ENCODE measurements at places on chromosomes 6 and 20.

- no peak for DNase-seq
Measured at GRCh38 chr6:133248241-133249001, 7.3 kb downstream of the EYA4 start.

- no peak for DNase-seq
Measured at GRCh38 chr6:158048589-158048988, 66.9 kb downstream of the SYNJ2 start.

DNA sequence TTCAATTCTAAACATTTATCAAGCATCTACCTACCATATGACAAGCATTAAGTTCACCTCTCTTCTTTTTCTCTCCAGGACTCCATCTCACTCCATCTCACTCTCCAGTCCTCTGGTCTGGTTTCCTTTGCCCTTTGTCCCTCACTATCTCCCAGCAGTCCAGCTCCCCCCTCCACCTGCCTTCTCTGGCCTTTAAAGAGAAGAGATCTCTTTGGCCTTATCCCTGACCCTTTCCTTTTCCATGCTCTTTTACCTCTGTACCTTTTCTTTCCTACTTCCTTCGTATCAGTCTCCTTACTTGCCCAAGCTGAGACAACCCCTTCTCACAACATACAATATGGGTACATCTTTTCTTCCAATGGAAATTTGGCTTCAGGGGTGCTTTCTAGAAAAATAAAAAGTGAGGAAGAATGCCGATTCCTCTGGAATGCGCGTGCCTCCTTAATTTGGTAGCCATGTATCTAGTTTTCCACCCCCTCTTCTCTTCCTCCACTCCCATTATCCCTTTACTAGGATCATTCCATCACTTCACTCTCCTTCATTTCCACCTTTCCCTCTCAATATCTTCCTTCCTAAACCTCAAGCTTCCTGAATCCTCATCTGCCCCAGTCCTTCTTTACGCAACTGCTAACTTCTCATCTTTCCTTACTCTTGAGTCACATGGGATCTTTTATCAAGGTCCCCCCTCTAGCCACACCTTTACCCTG is 745 bp upstream of the AGPAT1 start:
- DNase-seq, result no peak

- DNase-seq, result no peak
Measured at GRCh38 chr6:69880601-69881000, 14.2 kb downstream of the COL19A1 start.

- DNase-seq, result no peak
Measured at GRCh38 chr6:81487489-81487888, 265.0 kb downstream of the TENT5A start.

DNA sequence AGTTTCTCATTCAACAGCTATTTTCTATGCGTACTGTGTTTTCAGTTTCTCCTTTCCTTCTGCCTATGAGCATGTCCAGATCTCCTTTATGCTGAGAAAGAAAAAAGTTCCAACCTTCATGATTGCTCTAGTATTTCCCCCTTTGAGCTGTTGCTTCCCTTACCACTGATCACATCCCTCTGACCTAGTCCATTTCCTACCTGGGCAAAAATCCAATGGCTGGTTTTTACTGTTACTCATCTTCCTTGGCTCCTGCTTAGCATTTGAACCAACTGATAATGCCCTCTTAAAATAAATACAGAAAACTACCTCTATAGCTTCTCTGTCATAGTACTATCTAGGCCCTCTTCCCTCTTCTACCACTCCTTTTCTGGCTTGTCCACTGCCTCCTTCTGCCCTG is 6.0 kb downstream of the RFX6 start:
- no peak for DNase-seq

- no peak for DNase-seq
Measured at GRCh38 chr6:130620338-130620781, 206.8 kb upstream of the SMLR1 start.

DNA sequence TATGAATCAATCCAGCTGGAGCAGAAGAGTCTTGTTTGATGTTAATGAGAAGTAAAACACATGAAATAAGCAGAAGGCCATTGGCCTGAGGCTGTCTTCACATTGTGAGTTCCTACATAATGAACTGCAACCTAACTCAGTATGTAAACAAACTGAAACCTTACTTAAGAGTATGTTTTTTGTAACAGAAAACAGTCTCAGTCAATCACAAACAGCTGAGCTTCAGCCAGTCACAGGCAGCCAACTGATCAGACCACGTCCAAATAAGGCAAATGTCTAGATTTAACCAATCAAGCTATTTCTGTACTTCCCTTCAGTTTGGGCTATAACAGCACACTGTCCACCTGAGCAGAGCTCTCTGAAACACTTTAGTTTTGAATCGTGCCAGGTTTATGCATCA is 234.7 kb downstream of the TRDN start:
- no peak for DNase-seq

- DNase-seq, result no peak
Measured at GRCh38 chr6:2899596-2899995, 3.5 kb downstream of the SERPINB9 start.

GRCh38 chr6:14921878-14922671 is 323.8 kb upstream of the JARID2 start:
- no peak for DNase-seq

DNA sequence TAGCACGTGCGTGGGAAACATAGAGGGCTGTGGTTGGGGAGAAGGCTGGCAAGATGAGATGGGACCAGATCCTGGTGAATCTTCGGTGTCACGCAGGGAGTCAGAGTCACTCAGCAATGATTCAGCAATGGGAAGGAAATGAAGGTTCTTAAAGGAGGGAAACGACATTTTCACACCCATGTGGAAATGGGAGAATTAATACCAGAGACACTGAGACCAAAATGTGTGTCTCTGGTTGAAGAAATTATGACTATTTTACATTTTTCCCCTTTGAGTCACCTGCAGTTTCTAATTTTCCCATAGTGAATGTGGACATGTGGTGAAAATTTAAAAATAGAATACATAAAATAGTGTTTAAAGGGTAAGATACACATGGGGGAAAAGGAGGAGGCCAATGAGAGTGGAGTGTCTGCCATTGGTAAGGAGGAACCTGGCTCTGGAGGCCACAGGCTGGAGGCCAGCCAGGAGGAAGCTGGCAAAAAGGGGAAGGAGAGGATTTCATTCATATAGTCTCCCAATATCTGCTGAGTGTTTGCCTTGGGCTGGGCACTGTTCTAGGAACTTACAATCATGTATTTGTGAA is 17.5 kb downstream of the NRN1 start:
- no peak for DNase-seq

GRCh38 chr6:161359618-161359945 is 85.7 kb upstream of the AGPAT4 start:
- no peak for DNase-seq

DNA sequence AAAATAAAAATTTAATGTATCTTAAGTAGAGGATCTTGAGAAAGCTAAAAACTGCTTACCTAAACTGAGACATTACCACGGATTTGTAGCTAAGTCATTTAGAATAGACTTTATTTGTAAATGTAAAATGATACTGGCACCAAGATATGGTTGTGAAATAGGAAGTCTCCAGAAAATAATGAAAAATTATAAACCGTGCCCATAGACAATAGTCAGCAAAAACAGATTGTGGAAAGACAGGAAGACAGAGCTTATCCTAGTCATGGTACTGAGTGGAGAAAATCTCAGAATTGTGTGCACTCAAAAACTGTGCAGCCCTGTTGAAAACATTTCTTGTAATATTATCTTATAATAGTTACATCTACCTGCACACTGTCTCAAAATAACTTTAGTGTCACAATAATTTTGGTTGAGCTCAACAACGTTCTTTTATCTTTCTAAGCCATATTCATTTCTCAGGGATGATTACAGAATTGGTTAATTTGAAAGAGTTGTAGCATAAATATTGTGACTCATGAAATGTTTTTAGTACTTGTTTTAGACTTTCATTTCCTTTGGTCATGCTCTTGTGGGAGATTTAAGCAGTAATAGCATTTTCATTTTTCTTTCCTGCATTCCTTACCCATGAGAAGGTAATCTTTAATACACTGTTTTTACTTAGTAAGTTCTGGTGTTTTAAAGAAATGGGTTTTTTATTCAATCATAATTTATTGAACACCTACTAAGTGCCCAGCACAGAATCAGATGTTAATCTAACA is 174.5 kb downstream of the SOX4 start:
- no peak for DNase-seq

DNA sequence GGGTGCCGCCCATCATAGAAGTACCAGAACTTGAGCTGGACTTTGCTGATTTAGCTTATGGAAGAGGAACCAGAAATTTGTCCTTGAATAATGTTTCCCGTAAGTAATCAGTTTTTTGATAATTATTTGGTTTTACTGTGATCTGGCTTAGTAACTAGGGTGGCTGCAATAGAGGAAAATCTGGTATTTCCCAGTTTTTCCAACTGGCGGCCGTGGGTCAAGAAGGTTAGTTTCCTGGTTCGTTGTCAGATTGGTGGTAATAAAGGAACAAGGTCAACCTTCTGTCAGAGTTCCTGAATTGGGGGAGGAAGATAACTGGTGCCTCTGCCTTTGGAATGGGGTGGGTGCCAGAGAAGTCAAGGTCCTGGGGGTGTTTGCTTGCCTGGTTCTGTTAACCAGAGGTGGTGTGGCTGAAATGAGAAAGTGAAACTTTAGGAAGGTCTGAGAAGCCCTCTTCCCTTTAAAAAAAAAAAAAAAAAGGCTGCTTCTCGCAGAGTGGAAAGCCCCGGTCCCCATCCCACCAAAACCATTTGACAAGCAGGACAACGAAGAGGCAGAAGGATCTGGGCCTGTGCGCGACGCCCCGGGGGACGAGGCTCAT is at the start of gene CALHM6:
CALHM6 (plus strand) TSS at position 45 of the 601 bp plus-strand sequence; CDS start at position 600, 555 bp downstream.
- no peak for DNase-seq

DNA sequence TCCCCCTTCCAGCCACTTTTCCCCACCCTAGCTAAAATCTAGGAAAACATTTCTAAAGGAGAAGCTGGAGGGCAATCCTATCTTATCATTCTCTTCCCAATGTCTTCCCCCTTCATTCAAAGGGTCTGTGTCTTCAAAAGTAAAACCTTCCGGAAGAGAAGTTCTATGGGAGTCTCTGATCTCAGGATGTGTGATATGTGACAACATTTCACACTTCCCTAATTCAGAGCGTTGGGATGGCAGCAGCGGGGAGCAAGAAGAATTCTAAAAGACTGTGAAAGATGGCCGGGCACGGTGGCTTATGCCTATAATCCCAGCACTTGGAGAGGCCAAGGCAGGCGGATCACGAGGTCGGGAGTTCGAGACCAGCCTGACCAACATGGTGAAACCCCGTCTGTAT is 65.4 kb upstream of the AKIRIN2 start:
- DNase-seq, result no peak

DNA sequence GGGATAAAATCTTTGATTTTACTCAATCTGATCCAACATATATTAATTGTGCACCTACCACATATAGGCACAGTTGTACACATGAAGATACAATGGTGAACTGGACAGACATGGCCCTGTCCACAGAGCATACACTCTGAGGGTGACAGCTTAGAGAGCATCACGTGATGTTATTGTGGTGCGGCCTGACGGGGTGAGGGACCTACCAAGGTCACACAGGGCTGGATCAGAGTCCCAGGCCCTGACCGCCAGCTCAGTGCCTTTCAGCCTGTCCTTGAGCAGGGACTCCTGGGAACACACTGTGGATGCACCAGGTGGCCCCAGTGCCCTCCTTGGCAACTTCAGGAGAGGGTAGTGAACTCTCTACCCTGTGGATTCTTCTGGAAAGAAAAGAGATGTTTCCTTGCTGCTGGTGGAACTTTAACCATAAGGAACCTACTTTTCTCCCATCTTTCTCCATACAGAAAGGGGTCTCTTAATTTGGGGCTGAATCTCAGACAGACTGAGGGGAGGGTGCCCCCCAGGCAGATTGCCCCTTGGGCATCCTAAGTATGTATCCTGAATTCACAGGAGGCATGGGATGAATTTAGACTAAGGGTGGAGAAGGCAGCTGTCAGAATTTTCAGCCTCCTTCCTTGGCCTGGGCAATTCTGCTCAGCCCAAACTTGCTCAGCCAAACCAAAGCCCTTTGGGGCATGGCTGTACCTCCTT is 26.5 kb downstream of the PCK1 start:
- no peak for DNase-seq

DNA sequence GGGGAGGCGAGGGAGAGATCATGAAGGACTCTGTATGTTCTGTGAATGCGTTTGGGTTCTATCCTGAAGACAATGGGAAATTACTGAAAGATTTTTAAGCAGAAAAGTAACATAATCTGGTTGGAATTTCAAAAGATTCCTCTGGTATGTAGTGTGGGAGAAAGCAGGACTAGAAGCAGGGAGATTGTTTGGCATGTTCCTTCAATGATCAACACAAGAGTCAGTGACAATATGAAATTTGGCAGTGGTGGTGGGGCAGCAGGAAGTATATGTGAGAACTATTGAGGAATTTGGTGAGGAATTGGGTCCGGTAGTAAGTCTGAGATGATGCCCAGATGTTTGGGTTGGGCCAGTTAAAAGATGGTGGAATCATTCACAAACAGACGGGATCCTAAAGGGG is 348.7 kb downstream of the CD83 start:
- no peak for DNase-seq

DNA sequence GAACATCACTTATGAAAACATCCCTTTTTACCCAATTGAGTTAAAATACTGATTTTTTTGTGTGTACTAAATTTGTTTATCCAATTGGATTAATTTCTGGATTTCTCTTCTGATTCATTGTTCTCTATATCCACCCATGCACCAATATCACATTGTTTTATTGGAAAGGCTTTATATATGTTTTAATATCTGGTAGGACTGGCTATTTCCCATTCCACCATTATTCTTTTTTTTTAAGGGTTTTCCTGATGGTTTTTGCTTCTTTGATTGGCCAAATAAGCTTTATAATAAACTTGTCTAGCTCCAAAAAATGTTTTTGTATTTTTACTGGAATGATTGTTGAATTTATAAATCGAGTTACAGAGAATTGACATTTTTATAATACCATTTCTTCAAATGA is 59.4 kb upstream of the DOK5 start:
- DNase-seq, result no peak

- DNase-seq, result no peak
Measured at GRCh38 chr6:87830907-87831306, 128.9 kb upstream of the AKIRIN2 start.

GRCh38 chr6:126672649-126673048 is 332.7 kb downstream of the CENPW start:
- no peak for DNase-seq

All from NCI-H774 (cell line).